Kidney epithelial cell (primary cell): ENCODE measurements at places on chromosomes 7 and 10. TPM values are rescaled to one million over a fixed set of nuclear protein-coding genes. Genes with fewer than 3 reads are reported as not detected.

- DNase-seq, result no peak
Observed at GRCh38 chr7:43155636-43156035, 43.2 kb downstream of the HECW1 start.

DNA sequence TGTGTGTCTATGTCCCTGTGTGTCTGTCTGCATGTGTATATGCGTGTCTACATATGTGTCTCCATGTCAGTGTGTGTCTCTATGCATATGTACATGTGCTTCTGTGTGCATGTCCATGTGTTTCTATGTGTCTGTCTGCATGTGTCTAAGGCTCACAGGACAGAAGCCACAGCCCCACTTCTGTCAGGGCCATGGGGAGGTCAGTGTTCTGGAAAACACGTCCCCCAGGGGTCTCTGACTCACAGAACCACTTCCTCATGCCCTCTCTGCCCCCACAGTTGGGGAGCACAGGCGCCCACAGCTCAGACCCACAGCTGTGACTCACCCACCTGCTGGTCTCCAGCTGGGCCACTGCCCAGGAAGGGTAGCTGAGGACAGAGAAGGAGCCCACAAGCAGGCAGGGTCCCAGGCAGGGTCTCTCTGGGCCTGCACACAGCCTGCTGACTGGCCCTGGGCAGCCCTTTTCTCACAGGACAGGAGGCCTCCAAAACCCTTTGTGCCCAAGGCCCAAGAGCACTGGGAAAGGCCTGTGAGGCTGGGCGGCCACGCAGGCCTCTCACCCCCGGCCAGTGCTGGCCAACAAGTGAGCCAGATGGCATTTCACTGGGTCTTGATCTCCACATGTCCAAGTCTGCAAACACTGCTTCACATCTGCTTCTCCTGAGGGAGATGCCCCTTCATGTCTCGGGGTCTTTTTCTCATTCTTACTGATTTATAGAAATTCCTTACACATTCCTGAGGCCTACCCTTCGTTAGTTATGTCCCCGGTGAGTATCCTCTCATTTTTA lies 102.9 kb upstream of the FAM20C start:
- peak; percentile 93 for DNase-seq

Gene MRC1
- 0.07 and 0.29 TPM in 2 replicates for total RNA-seq

Gene MRLN
- not detected in 2 replicates for total RNA-seq

Gene DENND2A
- 11.2 and 14.8 TPM in 2 replicates for total RNA-seq

GRCh38 chr7:30411173-30411572 lies 67.4 kb downstream of the NOD1 start:
- DNase-seq, result no peak

- no peak for DNase-seq
Observed at GRCh38 chr7:90239050-90239449, 5.9 kb upstream of the CFAP69 start.

- no peak for DNase-seq
Observed at GRCh38 chr7:50653981-50654425, 88.8 kb upstream of the DDC start.

- DNase-seq, result no peak
Observed at GRCh38 chr10:103025696-103026095, 107.6 kb downstream of the CNNM2 start.

- DNase-seq, result no peak
Observed at GRCh38 chr10:101130984-101131961, at the start of gene TLX1. Gene TLX1, plus strand, starts transcription at chr10:101131300. Its CDS starts 242 bp downstream, at chr10:101131542.

DNA sequence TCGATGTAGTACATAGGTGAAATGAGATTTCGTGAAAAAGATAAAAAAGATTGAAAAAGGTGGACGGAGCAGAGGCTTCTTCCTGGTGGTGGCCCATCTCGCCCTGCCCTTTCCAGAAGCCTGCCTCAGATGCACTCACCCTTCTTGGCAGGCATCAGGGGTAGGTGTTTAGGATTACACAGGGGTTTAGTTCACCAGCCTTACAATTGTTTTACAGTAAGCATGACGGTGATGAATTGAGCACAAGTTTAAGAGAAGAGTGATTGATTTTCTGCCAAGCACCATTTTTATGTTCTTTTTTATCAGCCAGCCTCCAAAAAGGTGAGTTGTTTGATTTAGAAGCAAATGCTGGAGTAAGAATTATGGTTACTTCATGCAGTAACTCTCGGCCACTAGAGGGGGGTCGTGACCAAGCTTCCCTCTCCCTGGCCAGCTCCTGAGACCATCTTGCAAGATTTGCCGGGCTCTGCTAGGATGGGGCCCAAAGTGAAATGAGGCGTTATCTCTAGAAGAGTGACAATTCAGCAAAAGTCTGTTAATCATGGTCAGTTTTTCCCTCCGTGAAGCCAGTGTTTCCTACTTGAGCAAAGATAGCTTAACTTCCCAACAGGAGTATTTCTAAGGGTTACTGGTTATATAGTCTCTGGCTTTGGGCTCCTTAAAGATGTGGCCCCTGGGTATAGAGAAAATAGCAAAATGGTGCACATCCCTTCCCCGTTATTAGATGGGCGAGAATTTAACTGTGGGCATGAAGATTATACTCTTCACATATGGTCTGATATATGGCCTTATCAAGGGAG lies 228.8 kb downstream of the BMPER start:
- peak; percentile 2 for DNase-seq

Gene ZNF487
- total RNA-seq, result 1.9 and 4.2 TPM in 2 replicates

Gene TRDMT1
- 6.3 and 7.4 TPM in 2 replicates for total RNA-seq

Gene ENTPD7
- 27.7 and 29.1 TPM in 2 replicates for total RNA-seq

DNA sequence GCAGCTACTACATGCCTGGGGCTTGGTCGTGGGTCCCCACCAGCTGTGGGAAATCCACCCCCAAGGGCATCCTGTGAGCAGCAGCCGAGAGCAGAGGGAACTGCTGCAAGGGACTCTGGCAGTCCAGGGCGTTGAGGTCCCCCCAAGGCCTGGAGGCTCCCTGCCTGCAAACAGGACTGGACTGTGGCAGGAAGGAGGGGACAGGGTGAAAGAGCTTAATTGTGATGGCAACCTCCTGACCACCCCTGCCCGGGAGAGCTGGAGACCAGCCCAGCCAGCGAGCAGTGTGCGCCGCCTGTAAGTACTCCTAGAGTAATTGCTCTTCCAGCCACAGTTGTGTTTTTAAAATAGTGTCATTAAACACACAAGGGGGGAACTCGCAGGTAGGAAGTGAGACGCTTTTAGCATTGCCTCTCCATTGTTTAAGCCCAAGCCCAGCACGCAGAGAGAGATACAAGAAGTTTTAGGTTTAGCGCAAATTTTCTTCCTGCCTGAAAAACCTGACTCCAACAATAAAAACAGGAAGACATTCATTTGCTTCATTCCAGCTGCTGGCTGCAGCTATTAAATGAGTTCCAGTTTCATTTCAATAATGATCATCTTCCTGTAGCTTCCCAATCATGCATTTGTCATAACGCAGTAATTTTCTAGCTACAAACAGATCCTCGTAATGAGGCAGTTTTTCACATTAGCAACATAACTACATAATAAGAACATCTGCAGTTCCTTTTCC lies 111.1 kb downstream of the EBF3 start:
- no peak for DNase-seq

- no peak for DNase-seq
Observed at GRCh38 chr7:29990931-29991330, 1.3 kb upstream of the SCRN1 start.

- no peak for DNase-seq
Observed at GRCh38 chr7:10429511-10429910, 544.2 kb upstream of the PHF14 start.

DNA sequence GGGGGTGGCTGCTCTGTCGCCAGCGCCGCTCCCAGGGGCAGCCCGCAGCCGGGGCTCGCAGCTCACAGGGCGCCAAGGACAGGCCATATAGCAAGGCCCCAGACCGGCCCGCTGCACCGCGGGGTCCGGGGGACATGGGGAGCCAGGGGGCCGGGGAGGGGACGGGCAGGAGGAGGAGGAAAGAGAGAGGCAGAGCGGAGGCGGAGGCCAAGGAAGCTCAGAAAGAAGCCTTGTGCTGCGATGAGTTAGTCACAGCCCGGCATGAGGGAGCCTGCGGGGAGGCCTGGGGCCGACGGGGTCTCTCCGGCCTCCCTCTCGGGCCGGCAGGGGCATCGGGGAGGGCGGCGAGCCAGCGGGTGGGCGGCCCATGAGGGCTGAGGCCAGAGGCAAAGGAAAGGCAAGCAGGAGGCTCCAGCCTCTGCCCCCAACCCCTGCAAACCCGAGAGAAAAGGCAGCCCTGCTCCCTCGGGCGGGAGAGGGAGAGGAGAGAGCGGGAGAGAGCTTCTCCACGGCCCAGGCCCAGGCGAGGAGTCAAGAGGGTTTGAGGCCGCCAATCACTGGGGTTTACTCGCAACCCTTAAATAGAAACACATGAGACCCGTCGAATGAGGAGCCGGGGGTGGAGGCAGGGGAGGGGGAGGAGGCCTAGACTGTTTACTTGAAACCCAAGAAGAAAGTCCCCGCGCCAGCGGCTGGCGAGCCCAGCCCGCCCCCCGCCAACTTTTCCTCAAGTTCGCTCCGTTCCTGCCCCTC lies 167.9 kb downstream of the NEURL1 start:
- DNase-seq, result peak; percentile 53

Gene VPS37D
- total RNA-seq, result 9.0 and 12.2 TPM in 2 replicates

GRCh38 chr10:123842692-123843385 lies 48.8 kb downstream of the CPXM2 start:
- DNase-seq, result no peak

GRCh38 chr7:43648473-43649406 lies 65.8 kb downstream of the STK17A start:
- peak; percentile 85 for DNase-seq

Gene TMEM270
- not detected in 2 replicates for total RNA-seq

GRCh38 chr10:92714152-92714845 lies 24.5 kb downstream of the HHEX start:
- DNase-seq, result no peak

GRCh38 chr7:55733241-55734140 lies 129.1 kb downstream of the SEPTIN14 start:
- DNase-seq, result peak; percentile 29

Gene SNX10
- 23.6 and 27.9 TPM in 2 replicates for total RNA-seq

GRCh38 chr10:63672491-63672890 lies 151.3 kb downstream of the REEP3 start:
- no peak for DNase-seq

GRCh38 chr10:89963451-89964102 lies 262.2 kb downstream of the KIF20B start:
- DNase-seq, result no peak

DNA sequence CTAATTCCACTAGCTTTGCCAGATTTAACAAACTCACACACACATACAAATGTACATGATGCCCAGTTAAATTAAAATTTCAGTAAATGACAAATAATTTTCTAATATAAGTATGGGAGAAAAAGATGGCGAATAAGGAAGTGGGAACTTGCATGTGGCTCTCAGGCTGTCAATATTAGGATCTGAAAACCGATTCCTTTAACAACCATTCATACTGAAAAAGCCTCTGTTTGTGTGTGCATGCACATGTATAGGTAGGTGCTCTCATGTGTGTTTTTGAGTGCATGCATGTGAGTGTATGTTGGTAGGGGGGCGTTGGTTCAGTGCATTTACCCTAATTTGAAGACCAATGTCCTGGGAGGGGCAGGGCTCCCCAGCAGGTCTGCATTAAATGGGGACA lies 125.3 kb downstream of the HTR7 start:
- DNase-seq, result no peak

- no peak for DNase-seq
Observed at GRCh38 chr7:110386006-110386405, 704.9 kb upstream of the LRRN3 start.

DNA sequence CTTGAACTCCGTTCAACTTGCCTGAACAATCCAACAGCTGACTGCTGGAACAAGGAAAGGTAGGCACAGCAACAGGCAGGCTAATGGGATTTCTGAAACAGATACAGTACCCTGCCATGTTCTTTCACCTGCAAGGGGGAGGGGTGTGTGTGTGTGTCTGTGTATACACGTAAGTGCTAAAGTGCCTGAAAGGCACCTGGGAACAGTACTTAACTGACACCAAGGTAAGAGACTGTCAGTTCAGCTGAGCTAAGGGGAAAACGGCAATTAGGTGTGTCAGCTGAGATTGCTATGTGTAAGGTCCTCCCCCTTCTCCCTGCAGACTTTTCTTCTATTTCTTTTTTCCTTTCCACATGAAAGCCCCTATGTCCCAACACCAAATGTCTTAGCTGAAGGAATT lies 27.0 kb downstream of the NAMPT start:
- DNase-seq, result no peak

Gene DENND11
- total RNA-seq, result 17.0 and 18.9 TPM in 2 replicates

Gene SFMBT2
- total RNA-seq, result 3.0 and 3.1 TPM in 2 replicates

- DNase-seq, result no peak
Observed at GRCh38 chr7:51242007-51242691, 74.5 kb downstream of the COBL start.

DNA sequence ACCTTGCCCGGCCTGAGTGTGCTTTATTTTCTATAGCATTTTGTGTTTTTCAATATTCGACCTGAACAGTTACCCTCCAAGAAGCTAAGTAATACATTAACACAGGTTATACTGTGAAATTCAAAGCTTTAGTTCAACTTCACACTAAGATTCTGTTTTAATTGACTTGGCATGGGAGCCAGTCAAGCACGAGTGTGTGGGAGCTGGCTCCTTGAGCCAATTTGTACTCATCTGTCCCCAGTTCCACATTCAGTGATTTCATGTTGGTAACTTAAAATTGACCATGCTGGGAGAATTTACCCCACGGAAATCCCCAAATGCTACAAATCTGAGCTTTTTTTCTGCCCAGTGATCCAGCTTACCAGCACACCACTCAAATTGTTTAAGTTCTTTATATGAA lies 20.3 kb downstream of the TSPAN12 start:
- DNase-seq, result no peak

Gene GSTK1
- total RNA-seq, result 139 and 152 TPM in 2 replicates

GRCh38 chr10:32379318-32379949 lies 32.5 kb upstream of the EPC1 start:
- no peak for DNase-seq

- peak; percentile 69 for DNase-seq
Observed at GRCh38 chr10:624605-625332, 64.7 kb downstream of the DIP2C start.

Gene NPSR1
- total RNA-seq, result not detected in 2 replicates

Gene COL1A2
- 10.8 and 11.2 TPM in 2 replicates for total RNA-seq

- no peak for DNase-seq
Observed at GRCh38 chr7:7251742-7252141, 69.4 kb downstream of the C1GALT1 start.

GRCh38 chr10:96512524-96513304 lies 1.0 kb downstream of the TLL2 start:
- no peak for DNase-seq

- DNase-seq, result no peak
Observed at GRCh38 chr7:28107960-28108359, 72.6 kb downstream of the JAZF1 start.

GRCh38 chr7:89908736-89909135 lies 245.5 kb upstream of the STEAP1 start:
- DNase-seq, result no peak

DNA sequence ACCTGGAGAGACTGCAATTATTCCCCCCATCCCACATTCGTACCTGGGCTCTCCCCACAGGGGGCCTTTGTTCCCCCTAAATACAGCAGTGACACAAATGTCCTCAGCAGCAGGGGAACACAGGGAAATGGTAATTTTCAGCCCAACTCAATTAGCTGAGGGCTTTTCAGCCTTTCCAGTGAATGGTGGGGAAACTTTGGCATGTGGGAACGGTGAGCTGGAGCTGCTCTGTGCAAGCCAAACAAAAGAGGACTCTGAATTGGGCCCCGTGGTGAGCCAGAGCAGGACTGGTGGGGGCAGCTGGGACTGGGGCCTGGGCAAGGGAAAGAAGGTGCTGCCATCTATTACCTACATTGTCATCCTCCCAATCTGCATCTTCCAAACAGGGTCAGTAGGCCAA lies 51.0 kb downstream of the FBXW4 start:
- DNase-seq, result no peak
